ENCODE measurements at places on chromosomes 6 and 20. TPM values are rescaled to one million over a fixed set of nuclear protein-coding genes. Genes with fewer than 3 reads are reported as not detected.

GRCh38 chr6:4270001-4270400 lies 134.6 kb upstream of the ECI2 start:
- DNase-seq, result no peak
- no peak overlapping the region for H3K27ac ChIP-seq
- no peak overlapping the region for H3K4me3 ChIP-seq
- no peaks in the 10 kb centered on the region for H3K4me1 ChIP-seq
- H3K27me3 ChIP-seq, result peaks cover 5% of the 10 kb centered on the region

DNA sequence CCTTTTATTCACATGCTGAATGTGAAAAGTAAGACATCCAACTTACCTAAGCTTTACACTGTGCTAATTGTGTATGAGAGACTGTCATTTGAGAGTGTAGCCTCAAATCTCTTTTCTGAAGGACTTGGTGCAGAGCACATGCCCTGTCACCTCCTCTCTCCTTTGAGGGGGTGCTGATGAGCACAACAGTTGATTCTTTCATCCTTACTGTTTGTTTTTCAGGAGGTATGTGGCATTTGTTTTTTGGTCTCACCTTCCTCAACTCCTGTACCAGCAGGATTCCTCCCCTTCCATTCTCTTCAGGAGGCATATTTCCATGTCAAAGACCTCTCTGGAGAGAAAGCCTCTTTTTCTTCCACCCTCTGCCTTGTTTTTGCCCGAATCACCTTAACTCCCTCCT lies 252.6 kb upstream of the CITED2 start:
- DNase-seq, result no peak
- peaks cover 25% of the 10 kb centered on the region for H3K27me3 ChIP-seq
- H3K36me3 ChIP-seq, result no peaks in the 10 kb centered on the region
- no peak overlapping the region for H3K4me3 ChIP-seq
- H3K4me1 ChIP-seq, result peaks cover 3% of the 10 kb centered on the region
- H3K27ac ChIP-seq, result no peak overlapping the region

The LRP11 gene
- 3.7 TPM for total RNA-seq

DNA sequence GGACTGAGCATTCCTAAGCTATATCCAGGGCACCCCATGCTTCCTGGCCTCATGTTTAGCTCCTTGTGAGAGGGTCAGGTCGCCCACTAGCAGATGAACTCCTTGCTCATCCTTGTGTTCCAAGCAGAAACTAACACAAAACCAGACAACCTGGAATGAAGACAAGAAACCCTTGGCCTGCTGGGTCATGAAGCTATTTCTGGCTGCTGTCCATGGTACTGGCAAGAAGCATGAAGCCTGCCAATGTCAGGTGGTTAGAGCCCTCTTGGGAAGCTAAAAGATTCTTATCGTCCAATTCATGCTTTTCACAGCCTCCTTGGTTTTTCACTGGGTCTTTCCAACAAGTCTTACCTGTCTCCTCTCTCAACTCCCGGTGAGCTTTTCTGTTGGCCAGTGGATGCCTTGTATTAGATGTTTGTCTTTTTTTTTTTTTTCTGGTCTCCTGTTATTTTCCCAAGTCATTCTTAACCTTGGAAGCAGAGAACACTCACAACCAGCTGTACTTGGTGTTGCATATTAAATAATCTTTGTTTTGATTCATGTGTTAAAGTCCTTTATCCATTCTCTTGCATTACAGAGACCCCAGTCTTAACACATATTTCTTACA lies 180.3 kb downstream of the ANKRD60 start:
- DNase-seq, result no peak
- no peaks in the 10 kb centered on the region for H3K4me1 ChIP-seq
- H3K27me3 ChIP-seq, result no peaks in the 10 kb centered on the region

DNA sequence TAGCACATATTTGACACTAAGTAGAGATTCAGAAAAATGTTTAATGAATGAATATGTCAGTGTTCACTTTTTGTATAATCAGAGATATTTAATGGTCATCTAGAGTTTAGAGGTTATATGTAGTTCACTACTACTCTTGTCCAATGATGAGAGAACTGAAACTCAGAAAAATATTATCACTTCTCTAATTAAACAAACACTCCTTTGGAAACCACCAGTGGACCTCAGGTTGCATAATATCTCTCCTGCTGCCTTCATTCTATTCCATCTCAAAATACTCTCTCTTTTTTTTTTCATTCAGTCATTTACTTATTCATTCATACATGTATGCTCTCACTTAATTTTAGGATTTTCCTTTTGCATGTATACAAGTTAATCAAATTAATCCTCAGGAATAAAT lies 423.1 kb upstream of the RNF217 start:
- H3K36me3 ChIP-seq, result no peaks in the 10 kb centered on the region
- no peaks in the 10 kb centered on the region for H3K27me3 ChIP-seq
- DNase-seq, result no peak

DNA sequence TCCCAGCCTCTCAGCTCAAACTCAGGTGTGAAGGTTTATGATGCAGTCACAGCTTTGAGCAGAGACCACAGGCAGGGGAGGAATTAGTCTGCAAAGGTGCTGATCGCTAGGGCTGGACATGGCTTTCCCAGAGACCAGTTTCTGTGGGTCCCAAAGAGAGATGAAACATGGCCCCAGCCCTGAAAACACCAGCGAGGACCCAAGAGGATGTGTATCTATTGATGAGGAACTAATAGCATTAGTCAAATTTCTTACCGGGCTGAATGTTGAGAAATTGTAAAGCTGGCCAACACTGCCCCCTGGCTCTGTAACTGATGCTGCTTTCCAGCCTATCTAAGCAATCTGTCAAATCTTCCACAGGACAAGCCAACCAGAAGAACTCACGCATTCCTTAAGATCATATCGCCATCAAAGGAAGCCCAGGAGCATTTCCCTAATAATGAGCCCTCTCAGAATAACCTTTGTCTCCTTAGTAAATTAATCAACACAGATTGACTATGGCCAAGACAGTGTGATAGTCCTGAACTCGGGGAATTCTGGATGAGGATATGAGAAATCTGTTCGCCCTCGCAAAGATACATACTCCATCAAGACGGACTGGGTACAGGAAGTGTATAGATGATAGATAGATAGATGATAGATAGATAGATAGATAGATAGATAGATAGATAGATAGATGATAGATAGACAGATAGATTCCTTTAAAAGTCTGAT lies 7.8 kb upstream of the ACSS1 start:
- peaks cover 50% of the 10 kb centered on the region for H3K27me3 ChIP-seq
- peaks cover 3% of the 10 kb centered on the region for H3K4me1 ChIP-seq
- H3K27ac ChIP-seq, result no peak overlapping the region
- no peaks in the 10 kb centered on the region for H3K36me3 ChIP-seq
- peak; percentile 89 for DNase-seq

The FAXC gene
- total RNA-seq, result not detected

DNA sequence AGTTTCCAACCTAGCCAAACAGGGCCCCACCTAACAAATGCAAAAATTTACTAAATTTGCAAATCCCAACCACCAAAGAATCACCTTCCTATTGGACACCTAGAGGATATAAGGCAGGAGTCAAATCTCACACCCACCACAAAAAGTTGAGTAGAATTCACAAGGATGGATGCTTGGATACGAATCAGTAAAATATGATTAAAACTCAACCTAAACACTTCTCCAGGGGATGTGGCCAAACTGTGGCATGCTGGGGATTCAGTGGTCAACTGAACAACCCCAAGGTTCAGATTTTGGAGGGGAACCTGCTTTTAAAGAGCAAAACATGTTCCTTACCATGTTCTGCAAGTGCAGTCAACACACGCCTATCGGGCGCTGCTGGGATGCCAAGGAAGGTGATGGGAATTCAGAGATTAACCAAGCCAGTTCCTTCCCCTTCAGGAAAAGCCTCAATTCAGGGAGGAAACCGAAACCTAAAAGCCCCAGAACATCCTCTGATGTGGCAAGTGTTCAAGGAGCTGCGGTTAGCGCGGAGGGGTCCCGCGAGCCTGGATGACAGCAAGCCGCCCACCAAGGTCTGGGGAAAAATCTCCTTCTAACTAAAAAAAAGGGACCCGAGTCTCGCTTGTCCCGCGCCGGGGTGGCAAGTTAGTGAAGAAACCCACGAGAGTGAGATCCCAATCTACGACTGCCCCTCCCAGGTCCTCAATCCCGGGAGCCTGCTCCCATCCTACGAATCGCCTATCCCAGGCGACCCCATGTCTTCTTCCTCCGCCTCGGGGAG lies 902 bp downstream of the SAMHD1 start:
- peaks cover 23% of the 10 kb centered on the region for H3K36me3 ChIP-seq
- H3K27me3 ChIP-seq, result no peaks in the 10 kb centered on the region
- peak overlapping the region; percentile 98 for H3K4me3 ChIP-seq
- H3K4me1 ChIP-seq, result peaks cover 45% of the 10 kb centered on the region
- DNase-seq, result peak; percentile 87
- H3K27ac ChIP-seq, result peak overlapping the region; percentile 96

The GGTLC1 gene
- not detected for total RNA-seq

The HS3ST5 gene
- total RNA-seq, result not detected

The PNLDC1 gene
- 0.97 TPM for total RNA-seq

DNA sequence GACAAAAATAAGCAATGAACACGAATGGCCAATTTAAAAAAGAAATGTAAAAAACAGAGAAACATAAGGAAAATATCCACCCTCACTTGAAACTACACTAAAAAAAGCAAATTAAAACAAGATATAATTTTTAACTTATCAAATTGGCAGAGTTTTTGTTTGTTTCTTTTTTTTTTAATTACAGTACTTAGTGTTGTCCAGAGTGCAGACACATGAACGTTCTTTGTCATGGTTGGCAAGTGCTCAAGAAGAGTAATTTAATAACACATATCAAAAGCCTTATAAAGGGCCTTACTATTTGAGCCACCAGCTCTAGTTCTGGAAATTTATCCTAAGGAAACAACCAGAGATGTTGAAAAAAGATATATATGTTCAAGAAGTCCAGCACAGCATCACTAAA lies 142.3 kb downstream of the ATXN1 start:
- no peaks in the 10 kb centered on the region for H3K27me3 ChIP-seq
- no peak overlapping the region for H3K27ac ChIP-seq
- no peak for DNase-seq
- H3K4me3 ChIP-seq, result no peak overlapping the region
- peaks cover 22% of the 10 kb centered on the region for H3K36me3 ChIP-seq
- peaks cover 28% of the 10 kb centered on the region for H3K4me1 ChIP-seq

- no peak overlapping the region for H3K27ac ChIP-seq
- H3K4me3 ChIP-seq, result no peak overlapping the region
- no peak for DNase-seq
- H3K36me3 ChIP-seq, result no peaks in the 10 kb centered on the region
- H3K27me3 ChIP-seq, result no peaks in the 10 kb centered on the region
Measured at GRCh38 chr20:9142809-9143208, 73.9 kb downstream of the PLCB4 start.

DNA sequence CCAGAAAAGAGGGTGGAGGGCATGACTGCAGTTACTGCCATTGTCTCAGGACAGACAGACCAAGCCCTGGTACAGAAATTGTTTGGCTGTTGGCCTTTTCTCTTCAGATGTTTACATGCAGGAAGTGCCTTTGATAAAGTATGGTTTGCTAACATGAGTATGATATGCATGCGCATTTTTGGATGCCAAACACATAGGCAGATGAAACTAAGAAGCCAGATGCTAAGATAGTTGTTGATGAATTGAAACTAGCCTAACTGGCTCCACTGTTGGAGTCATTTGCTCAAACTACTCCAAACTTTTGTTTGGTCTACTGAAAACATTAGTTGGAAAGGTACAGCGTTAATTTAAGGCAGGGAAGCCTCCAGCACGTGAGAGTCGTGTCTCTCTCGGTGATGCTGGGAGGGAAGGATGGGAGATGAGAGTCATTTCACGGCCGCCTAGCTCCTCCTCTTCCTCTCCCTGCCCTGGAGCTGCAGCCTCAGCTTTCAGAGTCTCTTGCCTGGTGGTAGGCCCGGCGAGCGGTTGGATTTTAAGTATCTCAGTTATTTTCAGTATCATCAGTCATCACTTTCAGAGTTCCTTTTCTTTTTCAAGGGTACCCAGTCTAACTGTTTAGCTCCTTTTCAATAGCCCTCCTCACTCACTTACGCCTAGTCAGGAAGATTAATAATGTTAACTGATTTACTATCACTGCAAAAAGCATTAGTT lies 29.7 kb downstream of the RREB1 start:
- peaks cover 54% of the 10 kb centered on the region for H3K4me1 ChIP-seq
- peak overlapping the region; percentile 90 for H3K27ac ChIP-seq
- no peaks in the 10 kb centered on the region for H3K27me3 ChIP-seq
- H3K4me3 ChIP-seq, result peak overlapping the region; percentile 76
- peak; percentile 89 for DNase-seq

The PSMB8 gene
- 342 TPM for total RNA-seq

The ZSCAN26 gene
- 7.7 TPM for total RNA-seq

- H3K36me3 ChIP-seq, result no peaks in the 10 kb centered on the region
- H3K27ac ChIP-seq, result no peak overlapping the region
- no peak for DNase-seq
- H3K4me3 ChIP-seq, result no peak overlapping the region
Measured at GRCh38 chr6:164258421-164258820, 843.9 kb downstream of the QKI start.

DNA sequence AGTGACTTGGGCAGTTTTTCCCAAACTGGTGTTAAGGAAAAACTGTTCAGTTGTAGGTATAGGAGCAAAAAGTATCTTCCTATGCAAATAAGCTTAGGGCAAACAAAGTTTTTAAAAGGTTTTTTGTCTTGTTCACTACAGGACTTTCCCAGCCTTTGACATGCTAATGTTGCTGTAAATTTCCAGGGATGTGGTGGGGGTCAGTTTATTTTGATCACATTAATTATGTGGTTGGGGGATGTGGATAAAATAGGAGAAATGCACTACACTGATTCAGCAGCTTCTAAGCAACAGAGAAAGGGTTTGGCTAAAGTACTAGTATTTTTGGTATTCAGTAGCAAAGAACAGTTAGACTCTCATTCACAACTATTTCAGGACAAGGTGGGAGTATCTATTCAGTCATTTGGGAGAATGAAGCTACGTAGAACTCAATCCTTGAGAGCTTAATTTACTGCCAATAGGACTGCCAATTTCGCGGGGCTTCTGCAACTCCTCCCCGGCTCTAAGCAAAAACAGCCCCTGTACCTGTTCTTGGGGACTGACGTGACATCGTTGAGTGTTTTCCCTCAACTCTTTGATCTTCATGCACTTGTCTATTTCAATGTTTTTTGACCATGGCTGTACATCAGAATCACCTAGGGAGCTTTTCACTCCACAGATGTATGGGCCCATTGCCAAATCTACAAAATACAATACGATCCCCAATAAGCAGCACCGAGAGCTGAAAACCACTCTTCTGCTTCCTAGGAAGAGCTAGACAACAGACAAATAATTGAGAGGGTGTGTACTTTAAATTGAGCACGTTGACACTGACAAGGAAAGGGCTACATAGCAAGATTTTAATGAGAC lies 94.8 kb upstream of the NHSL1 start:
- no peaks in the 10 kb centered on the region for H3K27me3 ChIP-seq
- peaks cover 22% of the 10 kb centered on the region for H3K4me1 ChIP-seq
- no peak for DNase-seq
- H3K4me3 ChIP-seq, result peak overlapping the region; percentile 75
- peak overlapping the region; percentile 70 for H3K27ac ChIP-seq
- no peaks in the 10 kb centered on the region for H3K36me3 ChIP-seq

DNA sequence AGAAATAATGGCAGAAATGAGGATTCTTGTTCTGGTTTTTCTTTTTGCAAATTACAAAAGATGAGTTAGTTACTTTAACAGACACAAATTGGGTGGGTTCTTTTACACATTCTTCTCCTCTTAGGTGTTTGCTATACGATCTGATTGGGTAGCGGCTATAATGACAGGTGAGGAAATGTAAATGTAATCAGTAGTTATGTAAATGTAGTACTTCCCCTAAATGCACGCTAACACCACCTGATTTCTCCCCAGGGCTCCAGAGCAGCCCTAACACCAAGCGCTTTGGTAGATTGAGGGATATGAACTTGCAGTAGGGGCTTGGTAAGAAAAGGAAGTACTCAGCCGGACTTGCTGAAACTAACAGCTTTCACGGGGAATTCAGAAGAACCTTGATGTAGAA lies 499.4 kb upstream of the NOX3 start:
- H3K27me3 ChIP-seq, result no peaks in the 10 kb centered on the region
- DNase-seq, result no peak
- H3K36me3 ChIP-seq, result no peaks in the 10 kb centered on the region
- no peaks in the 10 kb centered on the region for H3K4me1 ChIP-seq
- H3K27ac ChIP-seq, result no peak overlapping the region

Data from activated CD4-positive, alpha-beta T cell treated with anti-CD3 and anti-CD28 coated beads, Interleukin-2, amount 10 ng/mL, durations not matched to agents 24 days and 14 days (primary cell).